Stimulated activated CD8-positive, alpha-beta memory T cell treated with anti-CD3 and anti-CD28 coated beads, Interleukin-4, amount 100 ng/mL, for 48 hours (primary cell): ENCODE measurements at places on chromosomes 3 and 15.

- DNase-seq: peak; percentile 33
Observed at GRCh38 chr15:80695911-80696661, 976 bp downstream of the ABHD17C start.

GRCh38 chr3:66442254-66443117, 58.3 kb downstream of the LRIG1 start:
- no peak for DNase-seq

- DNase-seq: no peak
Observed at GRCh38 chr3:119586733-119587172, 7.5 kb downstream of the ADPRH start.

- DNase-seq: no peak
Observed at GRCh38 chr3:98903099-98903498, 1.6 kb upstream of the DCBLD2 start.

DNA sequence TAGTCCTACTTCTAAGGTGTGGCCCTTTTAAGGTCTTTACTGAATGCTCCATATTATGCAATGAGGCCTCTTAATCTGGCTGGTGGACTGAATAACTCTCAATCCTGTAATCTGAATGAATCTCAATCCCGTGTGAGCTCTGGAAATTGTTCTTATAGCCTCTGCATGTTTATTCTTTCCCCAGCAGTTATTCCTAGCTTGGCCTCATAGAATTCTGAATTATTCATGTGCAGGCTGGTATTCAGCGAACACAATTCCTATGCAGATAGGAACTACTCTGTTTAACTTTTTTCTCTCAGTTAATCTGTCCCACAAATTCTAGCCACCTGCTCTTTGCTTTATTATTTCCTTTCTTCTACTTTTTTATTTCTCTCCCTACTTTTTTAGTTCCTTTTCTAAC, 44.3 kb upstream of the XRN1 start:
- no peak for DNase-seq

DNA sequence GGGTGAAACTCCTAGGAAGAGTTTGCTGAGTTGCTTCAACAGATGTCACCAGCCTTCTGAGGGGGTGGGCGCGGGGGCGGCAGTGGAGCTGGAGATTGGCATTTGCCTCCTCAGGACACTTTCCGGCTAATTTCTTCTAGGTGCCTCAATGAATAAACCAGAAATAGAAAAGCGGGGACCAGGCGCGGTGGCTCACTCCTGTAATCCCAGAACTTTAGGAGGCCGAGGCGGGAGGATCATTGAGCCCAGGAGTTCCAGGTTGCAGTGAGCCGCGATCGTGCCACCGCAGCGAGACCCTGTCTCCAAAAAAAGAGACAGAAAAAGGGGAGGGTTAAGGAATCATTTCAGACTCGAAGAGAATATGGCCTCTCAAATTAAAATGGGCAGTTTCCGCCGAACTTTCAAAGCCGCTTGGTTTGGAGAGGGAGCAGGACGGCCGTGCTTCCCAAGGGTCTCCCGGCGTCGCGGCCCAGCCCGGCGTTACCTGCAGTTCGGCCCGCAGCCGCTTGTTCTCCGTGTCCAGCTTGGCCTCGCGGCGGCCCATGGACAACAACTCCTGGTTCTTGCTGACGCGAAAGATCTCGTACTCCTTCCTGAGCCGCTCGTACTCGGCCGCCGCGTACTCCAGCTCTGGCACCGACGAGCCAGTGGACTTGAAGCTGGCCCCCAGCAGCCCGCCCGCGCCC, 587 bp downstream of the NPHP3 start:
- peak; percentile 58 for DNase-seq

GRCh38 chr3:42904076-42904475, 1.9 kb upstream of the ZNF662 start:
- DNase-seq: no peak

DNA sequence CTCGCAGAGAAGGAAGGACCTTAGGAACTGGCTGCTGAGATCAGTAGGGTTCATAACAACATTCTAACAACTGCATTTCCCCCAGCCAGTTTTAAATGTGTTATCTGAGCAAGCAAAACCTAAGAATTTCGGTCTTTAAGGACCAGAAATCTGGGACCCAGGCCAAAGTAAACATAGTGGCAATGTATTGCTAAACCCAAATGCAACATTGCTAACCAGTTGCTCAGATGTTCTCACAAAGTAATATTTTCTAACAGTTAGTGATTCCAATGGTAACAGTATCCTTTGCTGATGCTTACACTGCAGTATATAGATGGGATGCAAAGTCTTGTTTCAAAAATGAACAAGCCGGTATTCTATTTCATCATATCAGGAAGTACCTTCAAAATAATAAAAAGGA, 254.3 kb downstream of the RYR3 start:
- no peak for DNase-seq

DNA sequence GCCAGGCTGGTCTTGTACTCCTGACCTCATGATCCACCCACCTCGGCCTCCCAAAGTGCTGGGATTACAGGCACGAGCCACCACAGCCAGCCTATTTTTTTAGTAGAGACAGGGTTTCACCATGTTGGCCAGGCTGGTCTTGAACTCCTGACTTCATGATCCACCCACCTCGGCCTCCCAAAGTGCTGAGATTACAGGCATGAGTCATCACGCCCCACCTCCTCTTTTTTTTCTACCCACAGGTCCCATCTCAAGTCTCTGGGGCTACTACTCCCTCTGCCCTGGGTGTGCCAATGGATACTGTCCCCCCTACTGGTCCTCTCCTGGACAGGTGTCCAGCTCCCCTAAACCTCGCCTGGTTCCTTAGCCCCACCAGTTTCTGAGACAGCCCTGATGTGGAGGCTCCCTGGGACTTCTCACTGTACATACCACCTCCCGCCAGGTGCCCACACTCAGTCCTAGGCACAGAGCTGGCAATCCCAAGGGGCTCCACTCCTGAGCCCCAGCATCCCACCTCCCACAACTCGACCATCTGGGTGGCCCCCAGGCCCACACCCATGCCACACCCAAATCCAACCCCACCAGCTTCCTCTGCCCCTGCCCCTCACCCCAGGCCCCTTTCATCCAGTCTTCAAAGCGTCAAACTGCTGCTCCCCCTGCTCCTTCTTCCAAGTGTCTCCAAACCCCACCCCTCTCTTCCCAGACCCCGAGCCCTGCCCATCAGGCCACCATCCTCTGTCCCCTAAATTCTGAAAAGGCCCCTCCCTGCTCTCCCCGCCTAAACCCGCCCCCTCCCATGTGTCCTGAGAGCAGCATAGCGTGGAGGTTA, 13.1 kb upstream of the CYP11A1 start:
- no peak for DNase-seq

DNA sequence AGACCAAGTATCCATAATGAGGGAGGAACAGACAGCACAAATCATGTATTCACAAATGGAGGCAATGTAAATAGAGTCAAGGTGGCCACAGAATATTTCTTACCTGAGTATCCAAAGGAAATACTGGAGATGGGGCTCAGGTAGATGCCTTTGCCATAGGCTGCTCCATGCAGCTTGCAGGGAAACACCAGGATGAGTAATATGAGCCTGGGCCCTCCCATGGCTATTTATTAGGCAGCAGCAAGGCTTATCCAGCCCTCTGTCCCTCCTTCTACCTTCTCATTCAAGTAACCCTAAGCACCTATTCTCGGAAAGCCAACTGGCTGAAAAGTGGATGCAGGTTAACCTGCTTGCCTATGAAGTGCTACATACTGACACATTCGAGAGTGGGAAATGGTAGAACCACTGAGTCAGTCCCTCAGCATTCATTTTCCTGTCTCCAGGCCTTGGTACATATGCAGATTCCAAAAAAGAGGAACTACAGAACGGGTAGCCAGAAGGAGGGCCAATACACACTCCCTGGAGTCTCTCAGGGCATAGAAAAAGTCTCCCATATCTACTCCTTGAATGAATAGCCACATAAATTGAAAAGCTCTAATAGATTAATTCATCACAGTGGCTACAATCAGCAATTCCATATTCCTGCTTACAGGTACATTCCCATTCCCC, 18.3 kb upstream of the PKM start:
- DNase-seq: no peak

- no peak for DNase-seq
Observed at GRCh38 chr15:84727429-84727828, 11.5 kb upstream of the SEC11A start.

- no peak for DNase-seq
Observed at GRCh38 chr3:55091381-55092225, 163.7 kb upstream of the LRTM1 start.

DNA sequence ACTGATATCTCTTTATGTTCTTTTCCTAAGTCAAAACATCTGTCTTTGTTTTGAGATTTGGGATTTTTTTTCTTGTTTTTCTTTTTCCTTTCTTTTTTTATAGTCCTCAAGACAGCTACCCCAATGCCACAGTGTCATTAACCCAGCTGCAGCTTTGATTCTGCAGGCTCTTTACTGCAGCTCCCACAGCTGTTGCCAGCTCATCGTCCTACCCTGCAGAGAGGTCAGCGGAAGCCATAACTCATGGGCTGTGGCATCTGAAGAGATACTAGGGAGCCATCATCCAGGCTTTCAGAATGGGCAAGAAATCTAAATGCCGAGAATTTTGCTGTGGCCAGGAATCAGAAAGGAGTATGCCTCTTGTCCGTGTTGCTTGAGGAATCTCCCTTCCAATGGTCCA, 44.3 kb upstream of the SLC24A5 start:
- DNase-seq: no peak

DNA sequence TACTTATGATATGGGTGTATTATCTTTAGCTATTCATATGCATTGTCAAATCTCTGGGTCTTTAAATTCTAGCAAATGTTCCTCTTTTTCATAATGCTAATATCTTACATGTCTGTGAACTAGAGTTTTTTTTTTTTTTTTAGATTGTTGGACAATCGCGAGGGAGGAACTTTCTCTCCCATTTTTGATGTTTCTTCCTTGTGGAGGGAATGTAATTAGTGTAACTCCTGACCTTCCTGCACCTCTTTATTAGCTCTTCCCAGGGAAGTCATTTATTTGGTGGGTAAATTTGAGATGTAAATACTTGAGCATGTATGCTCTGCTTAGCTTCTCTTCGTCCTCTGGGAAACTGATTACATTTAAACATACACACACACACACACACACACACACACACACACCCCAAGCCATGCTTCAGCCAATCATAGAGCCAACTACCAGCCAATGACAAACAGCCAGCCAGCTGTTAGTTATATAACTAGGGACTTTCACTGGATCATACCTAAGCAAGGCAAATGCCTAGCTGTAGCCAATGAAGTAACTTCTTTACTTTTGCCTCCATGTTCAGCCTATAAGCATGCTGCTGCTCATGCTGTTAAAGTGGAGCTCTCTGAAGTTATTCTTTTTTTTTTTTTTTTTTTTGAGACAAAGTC, 8.3 kb upstream of the USP8 start:
- no peak for DNase-seq

DNA sequence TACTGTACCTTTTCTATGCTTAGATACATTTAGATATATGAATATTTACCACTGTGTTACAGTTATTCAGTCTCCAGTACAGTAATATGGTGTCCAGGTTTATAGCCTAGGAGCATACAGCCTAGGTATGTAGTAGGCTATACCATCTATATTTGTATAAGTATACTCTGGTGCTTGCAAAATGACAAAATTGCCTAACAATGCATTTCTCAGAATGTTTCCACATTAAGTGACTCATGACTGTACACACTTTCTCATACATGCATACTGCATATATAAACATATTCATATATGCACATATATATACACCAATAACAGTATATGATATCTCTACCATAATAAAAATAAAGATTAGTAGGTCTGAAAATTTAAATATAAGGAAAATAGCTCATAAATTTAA, 169.3 kb downstream of the DPH6 start:
- no peak for DNase-seq

GRCh38 chr3:7871003-7871560, 630.5 kb upstream of the LMCD1 start:
- no peak for DNase-seq

DNA sequence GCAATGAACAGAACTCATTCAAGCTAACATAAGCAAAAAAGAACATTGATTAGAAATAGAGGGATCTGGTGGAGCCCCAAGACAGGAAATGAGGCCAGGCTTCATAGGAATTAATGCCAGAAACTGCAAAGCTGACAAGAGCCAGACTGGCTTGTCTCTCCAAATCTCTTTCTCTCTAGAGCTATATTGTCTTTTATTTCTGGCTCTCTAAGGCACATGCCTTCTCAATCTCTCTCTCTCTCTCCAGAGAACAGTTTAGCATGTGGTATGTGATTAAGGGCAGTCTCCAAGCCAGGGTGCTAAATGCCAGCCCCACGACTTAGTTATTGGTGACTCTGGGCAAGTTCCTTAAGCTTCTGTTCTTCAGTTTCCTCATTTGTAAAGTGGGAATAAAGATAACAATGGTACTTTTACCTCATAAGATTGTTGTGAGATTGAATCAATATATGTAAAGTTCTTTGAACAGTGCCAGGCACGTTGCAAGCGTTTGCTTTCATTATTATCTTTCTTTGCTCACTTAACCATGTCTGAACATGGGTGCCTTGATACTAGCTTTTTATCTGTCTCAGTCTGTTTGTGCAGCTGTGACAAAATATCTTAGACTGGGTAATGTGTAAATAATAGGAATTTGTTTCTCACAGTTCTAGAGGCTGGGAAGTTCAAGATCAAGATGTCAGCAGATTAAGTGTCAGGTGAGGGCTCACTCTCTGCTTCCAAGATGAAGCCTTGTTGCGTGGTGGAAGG, 123.2 kb downstream of the BDH1 start:
- DNase-seq: no peak

- DNase-seq: no peak
Observed at GRCh38 chr3:40985195-40985594, 214.1 kb upstream of the CTNNB1 start.

DNA sequence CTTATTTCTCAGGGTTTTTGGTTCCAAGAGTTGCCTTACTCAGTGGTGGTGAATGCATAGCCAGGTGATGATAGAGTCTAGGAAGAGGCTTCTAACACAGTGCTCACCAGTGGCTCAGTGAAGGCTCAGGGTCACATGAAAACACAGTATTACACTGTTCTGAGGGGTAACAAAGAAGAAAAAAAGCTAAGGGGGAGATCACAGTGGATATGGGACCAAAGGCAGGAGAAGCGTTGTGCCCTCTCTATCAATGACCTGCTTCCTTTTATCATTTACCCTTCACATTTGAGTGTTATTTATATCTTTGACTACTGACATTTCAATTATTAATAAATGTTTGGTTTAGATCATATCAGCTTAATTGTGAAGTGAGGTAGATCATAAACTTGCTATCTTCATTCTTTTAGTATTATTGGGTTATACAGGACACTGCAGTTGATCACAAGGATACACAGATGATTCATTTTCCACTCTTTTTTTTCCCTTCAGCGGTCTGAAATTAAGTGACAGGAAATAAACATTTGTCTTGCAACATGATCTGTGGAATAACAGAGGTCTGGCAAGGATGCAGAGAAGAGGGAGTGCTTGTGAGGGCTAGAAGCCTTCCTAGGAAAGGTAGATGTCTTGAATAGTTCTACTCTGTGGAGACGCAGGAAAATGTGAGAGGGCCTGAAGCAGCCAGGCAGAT, 171.7 kb downstream of the C3orf38 start:
- DNase-seq: no peak
